ENCODE measurements at places on chromosomes 12 and 14.

GRCh38 chr14:104933746-104934733, 9.4 kb downstream of the PLD4 start:
- DNase-seq, result no peak

GRCh38 chr12:105713606-105714305, 383.3 kb downstream of the C12orf75 start:
- no peak for DNase-seq

DNA sequence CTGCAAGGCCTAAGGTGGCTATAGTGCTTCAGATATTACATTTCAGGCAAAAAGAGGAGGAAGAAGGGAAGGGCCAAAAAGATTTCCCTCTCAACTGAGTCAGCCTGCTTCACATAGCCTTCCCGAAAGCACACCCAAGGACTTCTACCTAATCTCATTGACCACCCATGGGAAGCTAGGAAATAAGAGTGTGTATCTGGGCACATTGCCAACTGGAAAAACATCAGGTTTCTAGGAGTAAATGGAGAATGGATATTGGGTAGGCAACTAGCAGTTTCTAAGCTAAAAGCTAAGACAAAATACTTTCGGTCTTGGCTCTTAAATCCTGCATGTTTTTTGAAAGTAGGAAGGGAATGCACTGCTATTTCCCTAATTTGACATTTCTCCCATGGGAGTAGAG, 221.7 kb upstream of the GRIP1 start:
- no peak for DNase-seq

DNA sequence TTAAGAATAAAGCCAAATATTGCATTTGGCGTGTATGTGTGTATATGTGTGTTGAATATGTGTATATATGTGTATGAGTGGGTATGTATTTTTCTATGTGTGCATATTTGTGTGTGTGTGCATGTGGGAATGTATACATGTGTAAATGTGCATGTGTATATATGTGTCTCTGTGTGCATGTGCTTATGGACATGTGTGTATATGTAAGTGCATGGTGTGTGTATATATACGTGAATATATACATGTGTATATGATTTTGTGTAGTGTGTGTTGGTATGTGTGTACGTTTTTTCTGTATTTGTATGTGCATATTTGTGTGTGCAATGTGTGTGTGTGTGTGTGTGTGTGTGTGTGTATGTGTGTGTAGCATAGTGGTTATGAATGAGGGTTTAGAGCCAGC, 1021.0 kb downstream of the AACS start:
- no peak for DNase-seq

DNA sequence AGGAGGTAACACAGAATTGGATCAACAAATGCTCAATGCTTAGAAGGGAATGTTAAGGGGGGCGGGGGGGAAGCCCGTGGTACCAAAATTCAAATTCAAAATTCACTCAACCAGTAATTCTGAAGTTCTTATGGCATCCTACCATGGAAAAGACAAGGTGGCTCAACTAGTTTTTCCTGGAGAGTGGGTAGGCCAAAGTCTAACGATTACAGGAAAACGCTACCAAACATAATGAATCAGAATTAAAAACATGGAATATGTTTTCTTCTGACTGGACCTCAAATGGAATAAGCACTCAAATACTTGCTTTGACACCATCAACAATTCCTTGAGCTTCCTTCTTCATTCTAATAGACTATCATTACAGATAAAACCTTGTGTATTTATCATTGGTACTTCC, 2.3 kb downstream of the NACA start:
- no peak for DNase-seq

GRCh38 chr12:21300632-21301031, 34.1 kb downstream of the SLCO1A2 start:
- no peak for DNase-seq

DNA sequence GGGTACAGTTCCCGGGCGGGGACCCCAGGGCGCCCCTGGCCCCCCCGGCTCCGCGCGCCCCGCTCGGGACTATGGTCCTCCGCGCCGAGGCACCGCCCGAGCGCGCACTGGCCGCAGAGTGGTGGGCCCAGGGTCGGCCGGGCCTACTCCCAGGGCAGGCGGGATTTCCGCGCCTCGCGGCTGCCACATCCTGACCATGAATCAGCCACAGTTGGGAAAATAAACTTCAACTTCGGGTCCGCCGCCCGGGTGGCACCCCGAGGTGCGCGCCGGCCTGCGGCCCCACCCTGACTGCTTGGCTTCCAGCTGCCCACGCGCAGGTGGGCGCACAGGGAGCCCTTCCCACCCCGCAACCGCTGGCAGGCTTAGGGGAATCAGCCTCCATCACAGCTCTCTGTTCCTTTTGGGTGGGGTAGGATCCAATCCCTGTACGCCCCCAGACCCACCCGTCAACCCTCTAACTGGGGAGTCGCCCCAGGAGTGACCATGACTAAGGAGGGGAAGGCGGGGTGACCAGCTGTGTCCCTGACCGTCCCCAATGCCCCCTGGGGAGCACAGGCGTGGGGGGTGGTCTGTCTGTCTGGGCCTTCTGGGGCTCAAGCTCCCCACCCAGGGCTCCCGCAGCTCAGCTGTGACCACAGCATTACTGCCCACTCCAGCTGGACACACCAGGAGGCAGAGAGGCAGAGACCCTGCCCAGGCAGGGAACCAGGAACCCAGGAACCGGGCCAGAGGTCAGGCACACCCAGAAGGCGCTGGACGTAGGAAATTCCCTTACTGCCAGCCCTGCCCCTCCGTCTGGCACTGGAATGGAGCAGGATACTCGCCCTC, 678 bp downstream of the INF2 start:
- DNase-seq, result no peak

DNA sequence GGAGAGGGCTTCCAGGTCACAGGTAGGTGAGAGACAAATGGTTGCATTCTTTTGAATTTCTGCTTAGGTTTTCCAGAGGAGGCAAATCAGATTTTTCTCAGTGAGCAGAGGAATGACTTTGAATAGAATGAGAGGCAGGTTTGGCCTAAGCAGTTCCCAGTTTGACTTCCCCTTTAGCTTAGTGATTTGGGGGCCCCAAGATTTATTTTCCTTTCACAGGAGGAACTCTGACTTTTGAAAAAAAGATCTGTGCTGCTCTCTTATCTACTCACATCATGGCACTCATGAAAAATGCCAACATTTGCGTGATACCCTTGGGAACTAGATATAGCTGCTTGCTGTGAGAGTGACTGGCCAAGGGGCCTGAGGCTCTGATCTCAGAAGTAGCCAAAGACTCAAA, 58.0 kb upstream of the EVL start:
- DNase-seq, result no peak

DNA sequence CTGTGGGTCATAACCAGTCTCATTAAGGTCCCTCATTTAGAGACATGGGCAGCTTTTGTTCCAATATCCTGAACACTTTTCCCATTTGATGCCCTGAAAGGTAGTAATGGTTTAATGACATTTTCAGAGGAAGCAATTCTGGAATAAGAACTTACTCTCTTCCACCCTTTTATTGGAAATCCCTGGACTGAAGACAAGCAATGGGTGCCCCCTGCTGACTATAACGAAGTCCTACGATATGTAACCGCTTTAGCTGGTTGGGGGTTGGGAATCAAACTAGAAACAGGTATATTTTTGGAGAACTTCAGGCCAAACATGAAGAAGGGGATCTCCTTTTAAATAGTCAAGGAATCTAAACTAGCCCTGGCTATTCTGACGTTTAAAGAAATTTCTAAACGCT, 20.5 kb downstream of the SARNP start:
- DNase-seq, result peak; percentile 37

GRCh38 chr12:46224386-46224785, 44.5 kb downstream of the SLC38A1 start:
- no peak for DNase-seq

DNA sequence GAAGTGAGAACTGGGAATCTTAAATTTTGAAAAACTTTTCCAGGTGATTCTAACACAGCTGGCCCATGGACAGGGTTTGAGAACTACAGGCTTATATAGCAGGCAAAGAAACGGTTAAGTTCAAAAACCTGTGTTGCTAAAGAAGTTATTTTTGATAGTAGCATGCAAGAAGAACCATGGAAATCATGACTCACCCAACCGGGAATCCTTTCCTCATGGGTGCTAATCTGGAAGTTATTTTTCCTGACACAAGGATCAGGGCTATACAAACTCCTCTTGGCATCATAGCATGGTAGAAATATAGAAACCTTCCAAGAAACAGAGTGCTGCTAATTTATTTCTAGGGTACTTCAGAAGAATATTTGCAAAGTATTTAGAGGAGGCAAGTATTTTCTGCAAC, 588.7 kb downstream of the CCER1 start:
- DNase-seq, result no peak

DNA sequence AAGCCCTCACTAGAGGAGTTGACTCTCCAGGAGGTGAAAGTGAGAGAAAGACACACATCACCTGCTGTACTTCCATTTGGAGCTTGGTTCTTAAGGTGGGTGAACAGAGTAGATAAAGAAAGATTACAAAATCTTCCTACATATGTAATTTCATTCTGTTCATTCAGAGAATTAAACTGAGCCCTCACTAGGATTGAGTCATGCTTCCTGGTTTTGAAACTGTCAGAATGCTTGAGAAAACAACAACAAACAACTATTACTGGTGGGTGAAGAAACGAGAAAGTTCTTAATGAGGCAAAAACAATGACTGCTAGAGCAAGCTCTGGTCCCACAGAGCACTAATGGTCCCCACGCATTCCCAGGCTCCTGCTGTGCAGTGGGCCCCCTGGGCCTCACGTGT, 841.7 kb downstream of the VRK1 start:
- DNase-seq, result no peak

DNA sequence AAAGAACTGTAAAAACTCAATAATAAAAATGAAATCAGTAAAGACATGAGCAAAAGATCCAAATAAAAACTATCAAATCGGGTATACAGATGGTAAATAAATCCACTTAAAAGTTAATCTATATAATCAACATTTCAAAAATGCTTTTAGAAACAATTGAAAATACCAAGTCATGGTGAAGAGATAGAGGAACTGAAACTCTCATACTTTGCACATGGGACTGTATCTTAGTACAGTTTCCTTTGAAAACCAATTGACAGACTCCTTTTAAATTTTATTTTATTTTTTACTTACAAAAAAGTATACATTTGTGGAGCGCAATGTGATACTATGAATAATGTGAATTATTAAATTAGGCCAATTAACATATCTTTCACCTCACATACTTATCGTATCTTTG, 98.6 kb upstream of the FAR2 start:
- DNase-seq, result no peak

- no peak for DNase-seq
Measured at GRCh38 chr12:48022676-48023385, 18.6 kb upstream of the COL2A1 start.

DNA sequence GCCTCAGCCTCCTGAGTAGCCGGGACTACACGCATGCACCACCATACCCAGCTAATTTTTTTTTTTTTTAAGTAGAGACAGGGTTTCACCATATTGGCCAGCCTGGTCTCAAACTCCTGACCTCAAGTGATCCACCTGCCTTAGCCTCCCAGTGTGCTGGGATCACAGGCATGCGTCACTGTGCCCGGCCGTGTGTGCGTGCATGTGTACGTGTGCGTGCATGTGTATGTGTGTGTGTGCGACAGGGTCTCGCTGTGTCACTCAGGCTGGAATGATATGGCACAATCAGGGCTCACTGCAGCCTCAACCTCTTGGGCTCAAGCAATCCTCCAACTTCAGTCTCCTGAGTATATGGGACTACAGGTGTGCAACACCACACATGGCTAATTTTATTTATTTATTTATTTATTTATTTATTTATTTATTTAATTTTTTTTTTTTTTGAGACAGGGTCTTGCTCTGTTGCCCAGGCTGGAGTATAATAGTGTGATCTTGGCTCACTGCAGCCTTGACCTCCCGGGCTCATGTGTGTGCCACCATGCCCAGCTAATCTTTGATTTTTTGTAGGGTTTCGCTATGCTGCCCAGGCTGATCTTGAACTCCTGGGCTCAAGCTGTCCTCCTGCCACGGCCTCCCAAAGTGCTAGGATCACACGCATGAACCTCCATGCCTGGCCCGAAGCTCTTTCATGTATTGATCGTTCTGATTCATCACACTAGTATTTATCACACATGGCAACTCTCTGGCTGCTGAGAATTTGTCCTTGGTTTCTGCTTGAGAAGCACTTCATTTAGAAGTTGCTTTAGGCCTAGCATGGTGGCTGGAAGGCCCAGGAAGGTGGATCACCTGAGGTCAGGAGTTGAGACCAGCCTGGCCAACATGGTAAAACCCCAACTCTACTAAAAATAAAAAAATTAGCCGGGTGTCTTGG, 35.9 kb upstream of the CLIP1 start:
- DNase-seq, result no peak

- no peak for DNase-seq
Measured at GRCh38 chr12:50637870-50638481, 125.9 kb upstream of the ATF1 start.

GRCh38 chr12:11749943-11750690, 100.6 kb downstream of the ETV6 start:
- no peak for DNase-seq

- DNase-seq, result no peak
Measured at GRCh38 chr14:74952697-74953484, 2.5 kb downstream of the PGF start.

DNA sequence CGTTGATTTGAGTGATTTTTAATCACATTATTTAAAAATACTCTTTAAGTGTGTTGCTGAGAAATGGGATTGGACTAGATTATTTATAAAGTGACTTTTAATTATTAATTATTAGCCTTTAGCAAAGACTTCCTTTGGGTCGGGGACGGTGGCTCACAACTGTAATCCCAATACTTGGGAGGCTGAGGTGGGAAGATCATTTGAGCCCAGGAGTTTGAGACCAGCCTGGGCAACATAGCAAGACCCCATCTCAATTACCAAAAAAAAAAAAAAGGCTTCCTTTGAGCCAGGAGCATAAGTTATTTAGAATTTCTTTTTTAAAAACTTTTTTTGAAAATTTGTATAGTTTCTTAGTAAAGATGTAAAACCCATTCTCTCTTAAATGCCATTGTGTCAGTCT, 8.8 kb downstream of the CHURC1 start:
- no peak for DNase-seq

DNA sequence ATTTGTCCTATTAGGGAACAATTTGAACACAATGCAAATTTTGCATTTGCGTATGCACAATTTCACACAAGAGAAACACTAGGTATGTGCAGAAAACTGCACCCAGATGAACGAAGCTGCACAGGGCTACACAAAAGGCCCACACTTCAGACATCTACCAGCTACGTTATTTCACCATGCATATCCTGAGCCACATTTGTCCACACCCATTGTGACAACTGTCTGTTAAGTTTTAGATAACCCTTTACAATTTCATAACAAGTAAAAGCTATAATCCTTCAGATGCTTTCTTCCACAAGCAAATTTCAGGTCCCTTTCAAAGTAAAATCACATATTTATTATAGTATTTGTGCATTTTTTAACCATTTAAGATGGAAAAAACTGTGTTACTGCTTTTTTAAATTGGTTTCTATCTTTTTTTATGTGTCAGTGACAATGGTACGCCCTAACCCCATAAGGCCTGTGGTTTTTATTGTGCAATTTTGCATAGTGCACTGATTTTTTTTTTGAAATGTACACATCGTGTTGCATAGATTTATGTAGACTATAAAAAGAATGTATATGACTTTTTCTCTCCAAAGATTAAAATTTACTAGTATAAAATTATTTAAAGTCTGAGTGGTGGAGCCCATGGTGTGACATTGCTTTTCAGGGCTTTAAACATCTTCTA, 87.8 kb upstream of the BTG1 start:
- DNase-seq, result no peak

All from WERI-Rb-1 (cell line).